Activated CD4-positive, alpha-beta T cell treated with anti-CD3 and anti-CD28 coated beads, Interleukin-2, Interleukin-4, amounts not matched to agents 100 ng/mL and 50 ng/mL, durations not matched to agents 16 hours and 8 hours (primary cell): ENCODE measurements at places on chromosomes 2 and 18.

- no peak for DNase-seq
Observed at GRCh38 chr2:43459446-43460173, 136.2 kb downstream of the THADA start.

DNA sequence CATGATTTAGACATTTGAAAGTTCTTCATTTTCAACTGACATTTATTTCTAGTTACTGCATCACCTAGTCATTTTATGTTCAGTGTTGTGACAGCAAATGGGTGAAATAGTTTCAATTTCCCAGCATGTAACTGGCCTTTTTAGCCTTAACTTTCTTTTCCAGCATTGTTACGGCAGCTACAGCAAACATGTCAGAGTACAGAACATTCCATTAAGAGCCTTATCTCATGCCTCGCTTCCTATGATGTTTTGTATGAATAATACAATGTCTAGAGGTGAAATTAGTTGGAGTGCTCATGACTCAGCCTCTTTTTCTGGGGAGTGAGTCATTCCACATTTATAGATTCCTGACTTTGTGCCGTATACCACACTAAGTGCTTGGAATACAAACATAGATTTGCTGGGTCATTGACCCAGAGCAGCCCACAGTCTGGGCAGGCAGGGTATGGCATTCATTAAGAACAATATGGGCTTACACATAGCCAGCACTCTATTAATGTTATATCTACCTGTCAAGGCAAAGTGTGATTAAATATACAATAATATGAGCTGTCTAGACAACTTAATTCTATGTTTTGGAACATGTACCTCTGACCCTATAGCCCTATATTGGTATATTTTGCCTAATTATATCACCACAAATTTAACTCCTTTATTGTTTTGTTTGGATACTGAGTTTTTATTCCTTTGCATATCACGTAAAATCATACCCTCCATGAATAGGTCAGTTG, 72.2 kb downstream of the MAP2 start:
- DNase-seq, result no peak

- DNase-seq, result no peak
Observed at GRCh38 chr2:40173276-40173675, 278.6 kb downstream of the SLC8A1 start.

DNA sequence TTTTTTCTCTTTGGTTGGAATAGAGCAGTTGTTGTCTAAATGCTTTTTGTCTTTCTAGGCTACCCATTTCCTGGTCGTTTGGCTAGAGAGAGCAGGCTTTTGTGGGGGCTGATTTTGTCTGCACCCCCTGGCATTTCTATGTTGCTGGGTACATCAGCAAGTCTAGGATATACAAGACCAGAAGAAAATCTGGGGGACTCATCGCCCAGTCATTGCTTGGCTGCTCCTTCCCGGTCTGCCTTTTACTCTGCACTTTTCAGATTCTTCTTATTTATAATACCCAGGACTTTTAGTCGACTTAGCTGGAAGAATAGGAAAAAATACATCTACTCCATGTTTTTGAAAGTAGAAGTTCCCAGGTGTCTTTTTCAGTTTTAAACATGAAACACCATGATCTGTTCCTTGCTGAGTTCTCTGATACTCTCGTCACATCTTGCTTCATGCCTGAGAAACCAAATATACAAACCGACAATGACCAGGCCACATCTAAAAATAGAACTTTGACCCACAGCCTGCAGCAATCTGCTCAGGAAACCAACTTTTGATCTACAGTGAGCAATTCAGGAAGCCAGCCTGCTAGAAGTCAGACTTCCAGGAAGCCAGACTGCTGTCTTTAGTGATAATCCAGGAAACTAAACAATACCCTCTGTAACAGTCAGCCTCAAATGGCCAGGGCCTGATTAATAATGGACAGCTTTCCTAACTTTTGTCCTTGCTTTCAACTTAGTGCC, 163.8 kb upstream of the MEX3C start:
- peak; percentile 22 for DNase-seq

GRCh38 chr2:129248198-129248597, 731.3 kb upstream of the RAB6C start:
- DNase-seq, result no peak

DNA sequence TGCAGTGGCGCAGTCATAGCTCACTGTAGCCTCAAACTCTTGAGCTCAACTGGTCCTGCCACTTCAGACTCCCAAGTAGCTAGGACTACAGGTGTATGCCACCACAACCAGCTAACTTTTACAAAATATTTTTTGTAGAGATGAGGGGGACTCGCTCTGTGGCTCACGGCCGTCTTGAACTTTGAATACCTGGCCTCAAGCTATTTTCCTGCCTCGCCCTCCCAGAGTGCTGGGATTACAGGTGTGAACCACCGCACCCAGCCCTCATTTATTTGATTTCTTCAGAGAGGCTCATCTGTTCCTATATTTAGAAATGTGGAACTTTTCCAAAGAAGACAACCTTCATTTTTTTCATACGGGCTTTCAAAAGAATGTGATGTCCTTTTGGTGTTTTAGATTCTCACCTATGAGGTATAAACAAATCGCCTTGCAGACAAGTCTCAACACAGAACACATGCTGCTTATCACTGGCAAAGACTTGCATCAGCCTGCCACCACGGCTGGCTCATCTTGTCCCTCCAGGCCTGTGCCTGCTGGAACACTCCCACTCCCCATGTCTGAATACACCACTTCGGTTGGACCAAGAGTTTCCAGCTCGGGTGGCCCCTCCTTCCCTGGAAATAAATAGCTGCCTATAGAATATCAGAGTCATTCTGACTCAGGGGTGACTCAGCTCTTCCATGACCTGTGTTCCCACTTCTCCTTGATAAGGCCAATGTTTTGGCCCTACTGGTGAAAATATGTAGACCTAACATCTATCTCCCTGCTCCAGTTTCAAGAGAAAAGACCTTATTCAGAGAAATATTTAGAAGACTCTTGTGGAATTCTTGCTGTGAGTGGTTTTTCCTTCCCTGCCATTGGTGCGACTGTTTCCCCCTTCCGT, 202.6 kb downstream of the TGIF1 start:
- peak; percentile 42 for DNase-seq

DNA sequence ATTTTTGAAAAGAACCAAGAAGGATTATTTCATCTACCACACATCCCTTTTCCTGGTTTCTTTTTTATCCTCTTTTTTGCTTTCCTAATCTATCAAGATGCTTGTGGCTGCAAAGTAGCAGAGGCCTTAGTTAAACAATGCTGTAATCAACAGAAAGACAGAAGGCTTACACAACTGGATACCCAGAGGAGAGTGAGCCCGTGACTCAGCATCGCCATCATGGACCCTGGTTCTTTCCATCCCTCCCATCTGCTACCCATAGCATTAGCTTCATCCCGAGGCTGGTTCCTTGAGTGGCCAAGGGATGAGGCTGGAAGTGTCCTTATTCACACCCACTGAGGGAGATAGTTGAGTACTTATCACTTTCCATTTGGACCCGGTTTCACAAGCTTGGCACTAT, 7.5 kb upstream of the HAAO start:
- no peak for DNase-seq

DNA sequence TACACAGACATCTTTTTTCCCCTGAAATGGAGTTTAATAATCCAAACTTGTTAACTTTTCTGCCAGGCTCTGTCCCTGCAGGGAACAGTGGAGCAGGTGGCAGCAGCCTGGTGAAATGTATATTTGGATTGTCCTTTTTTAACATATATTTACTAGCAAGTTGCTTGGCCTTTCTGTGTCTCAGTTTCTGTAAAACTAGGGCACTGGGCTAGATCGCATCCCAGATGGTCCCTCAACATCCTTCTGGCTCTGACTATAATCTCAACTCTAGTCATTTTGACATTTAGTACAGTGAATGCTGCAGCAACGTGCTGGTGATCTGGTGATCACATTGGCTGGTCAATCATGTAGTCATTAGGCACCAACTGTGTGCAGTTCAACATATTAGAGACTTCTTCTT, 80.4 kb downstream of the LBH start:
- DNase-seq, result no peak

GRCh38 chr2:97355887-97356286, 233.8 kb downstream of the ANKRD36B start:
- no peak for DNase-seq

GRCh38 chr18:25229081-25229480, 122.9 kb downstream of the ZNF521 start:
- DNase-seq, result no peak
